ENCODE measurements at places on chromosomes 2 and 18.

DNA sequence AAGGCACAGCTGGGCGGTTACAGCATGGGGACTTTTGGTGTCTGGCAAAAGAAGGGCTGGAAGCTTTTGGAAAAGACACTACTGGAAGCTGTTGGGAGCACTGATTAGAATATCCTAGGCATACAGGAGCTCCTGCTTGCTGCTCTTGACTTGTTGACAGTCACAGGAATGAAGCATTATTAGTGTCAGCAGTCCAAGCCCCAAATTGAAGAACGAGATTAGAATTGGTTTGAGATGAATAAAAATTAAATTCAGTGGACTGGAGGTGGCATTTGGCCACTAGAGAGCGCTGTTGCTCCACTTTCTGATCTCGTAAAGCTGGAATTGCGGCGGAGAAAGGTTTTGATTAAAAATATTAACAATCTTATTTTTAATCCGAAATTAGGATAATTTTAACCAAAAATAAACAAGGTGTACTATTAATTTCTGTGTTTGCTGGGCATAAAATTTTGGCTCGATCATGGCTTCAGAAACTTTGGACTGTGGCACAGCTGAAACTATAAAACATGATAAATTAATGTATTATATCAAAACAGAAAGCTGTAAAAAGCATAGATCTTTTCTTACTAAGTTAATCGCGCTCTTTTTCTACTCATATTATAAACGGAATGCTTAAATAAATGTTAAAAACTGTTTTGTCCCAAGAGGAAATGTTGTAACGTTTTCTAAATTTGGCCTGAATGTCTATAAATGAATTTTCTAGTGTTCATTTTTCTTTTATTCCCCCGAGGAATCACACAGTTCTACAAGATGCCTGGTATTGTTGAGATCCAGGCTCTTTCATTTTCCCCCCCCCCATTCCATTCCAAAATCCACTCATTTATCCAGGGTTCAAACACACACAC lies 2.4 kb upstream of the HOXD8 start:
- DNase-seq, result peak; percentile 40

DNA sequence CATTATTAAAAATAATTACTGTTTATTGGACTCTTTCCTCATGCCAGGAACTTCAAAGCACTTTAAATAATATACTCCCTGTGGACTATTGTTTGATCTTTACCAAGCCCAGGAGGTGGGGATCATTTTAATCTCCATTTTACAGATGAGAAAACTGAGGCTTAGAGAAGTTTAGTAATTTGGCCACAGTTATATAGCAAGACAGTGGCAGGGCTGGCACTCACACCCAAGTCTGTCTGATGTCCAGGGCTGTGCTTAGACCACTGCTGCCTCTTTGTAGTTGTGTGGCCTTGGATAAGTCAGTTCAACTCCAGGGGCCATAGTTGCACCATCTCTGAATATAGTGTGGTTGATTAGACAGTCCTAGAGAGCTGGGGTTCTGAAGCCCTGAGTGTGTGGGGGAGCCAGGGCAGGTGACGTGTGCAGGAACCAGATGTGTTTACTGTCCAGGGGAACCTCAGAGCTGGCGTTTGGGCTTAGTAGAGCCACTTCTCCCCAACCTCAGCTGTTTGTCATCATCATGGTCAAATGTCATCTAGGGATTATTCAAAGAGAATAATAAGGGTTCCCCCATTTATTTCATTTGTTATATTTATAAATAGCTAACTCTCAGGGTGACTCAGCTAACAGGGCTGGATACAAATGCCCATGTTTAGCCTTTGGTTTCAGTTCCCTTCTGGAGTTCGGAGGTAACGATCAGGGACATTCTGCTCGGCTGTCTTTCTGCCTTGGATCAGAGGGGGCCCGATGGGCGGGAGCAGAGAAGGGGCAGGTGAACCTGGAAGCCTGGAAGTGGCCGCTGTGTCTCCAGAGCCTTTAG lies 68.0 kb downstream of the BOLA3 start:
- DNase-seq, result no peak

- peak; percentile 62 for DNase-seq
These were observed 12.8 kb downstream of the ATP6V1B1 start for GRCh38 chr2:70948337-70949003.

GRCh38 chr18:66550366-66550765 lies 53.5 kb downstream of the CDH19 start:
- no peak for DNase-seq

- no peak for DNase-seq
These were observed 46.3 kb downstream of the PTPN2 start for GRCh38 chr18:12837747-12838146.

GRCh38 chr2:96264656-96265348 lies 995 bp downstream of the TMEM127 start:
- peak; percentile 6 for DNase-seq

DNA sequence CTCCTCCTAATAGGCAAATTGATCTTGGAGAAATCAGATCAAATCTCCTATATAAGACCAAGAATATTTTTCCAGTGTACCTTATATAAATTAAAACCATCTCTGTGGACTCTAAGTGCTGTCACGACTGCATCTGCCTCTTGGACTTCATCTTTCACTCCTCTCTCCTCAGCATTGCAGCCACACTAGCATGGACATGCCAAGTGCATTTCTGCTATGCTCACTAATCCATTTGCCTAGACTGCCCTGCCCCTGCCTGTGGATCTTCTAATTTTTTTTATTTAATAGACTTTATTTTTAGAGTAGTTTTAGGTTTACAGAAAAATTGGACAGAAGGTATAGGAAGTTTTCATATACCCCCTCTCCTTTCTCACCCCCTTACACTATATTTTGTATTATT lies 146.7 kb upstream of the VWC2L start:
- no peak for DNase-seq

GRCh38 chr18:3478262-3478978 lies 28.4 kb downstream of the TGIF1 start:
- DNase-seq, result no peak

GRCh38 chr2:84886791-84887190 lies 5.9 kb upstream of the TRABD2A start:
- DNase-seq, result no peak

GRCh38 chr2:75162897-75163296 lies 36.4 kb downstream of the TACR1 start:
- DNase-seq, result no peak

DNA sequence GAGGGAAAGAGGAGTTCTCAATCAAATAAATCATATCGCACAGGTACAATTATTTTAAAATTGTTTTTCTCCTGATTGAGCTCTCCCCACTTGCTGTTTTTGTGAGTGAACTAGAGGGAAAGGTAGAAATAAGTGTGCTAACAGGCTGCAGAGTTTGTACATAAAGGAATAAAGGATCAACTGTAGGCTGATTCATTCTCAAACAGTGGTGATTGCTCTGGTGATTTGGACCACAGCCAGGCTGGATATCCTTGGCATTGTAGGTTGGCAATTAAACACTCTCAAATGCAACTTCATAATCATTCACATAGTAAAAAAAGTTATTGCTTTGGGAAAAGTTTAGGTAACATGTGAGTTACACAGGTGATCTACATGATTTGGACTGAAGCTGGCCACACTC lies 29.8 kb downstream of the LRP1B start:
- no peak for DNase-seq

GRCh38 chr2:7026742-7027141 lies 109.5 kb downstream of the RNF144A start:
- DNase-seq, result no peak

- DNase-seq, result no peak
These were observed 339.9 kb upstream of the LRRTM4 start for GRCh38 chr2:77862120-77862519.

- no peak for DNase-seq
These were observed 73.6 kb upstream of the SALL3 start for GRCh38 chr18:78906066-78906465.

- no peak for DNase-seq
These were observed 91.5 kb downstream of the FHOD3 start for GRCh38 chr18:36389027-36389426.

DNA sequence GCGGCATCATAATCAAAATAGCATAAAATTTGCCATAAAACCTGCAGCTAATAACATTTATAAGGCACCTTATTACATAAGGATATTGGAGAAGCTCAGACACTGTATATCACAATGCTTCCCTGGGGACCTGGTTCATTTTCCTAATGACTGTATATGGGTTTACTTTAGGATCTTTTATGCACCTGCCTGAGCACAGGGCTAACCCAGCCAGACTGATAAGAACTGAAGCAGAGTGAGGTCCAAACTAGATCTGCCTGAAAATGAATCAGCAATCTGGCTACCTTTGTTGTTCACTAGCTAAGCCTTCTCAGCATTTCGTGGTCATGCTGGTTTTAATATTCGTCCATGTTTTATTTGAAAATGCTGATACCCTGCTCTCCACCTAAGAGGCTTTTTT lies 1922.3 kb upstream of the CELF4 start:
- no peak for DNase-seq

GRCh38 chr2:176830362-176830761 lies 382.2 kb upstream of the HNRNPA3 start:
- DNase-seq, result no peak

DNA sequence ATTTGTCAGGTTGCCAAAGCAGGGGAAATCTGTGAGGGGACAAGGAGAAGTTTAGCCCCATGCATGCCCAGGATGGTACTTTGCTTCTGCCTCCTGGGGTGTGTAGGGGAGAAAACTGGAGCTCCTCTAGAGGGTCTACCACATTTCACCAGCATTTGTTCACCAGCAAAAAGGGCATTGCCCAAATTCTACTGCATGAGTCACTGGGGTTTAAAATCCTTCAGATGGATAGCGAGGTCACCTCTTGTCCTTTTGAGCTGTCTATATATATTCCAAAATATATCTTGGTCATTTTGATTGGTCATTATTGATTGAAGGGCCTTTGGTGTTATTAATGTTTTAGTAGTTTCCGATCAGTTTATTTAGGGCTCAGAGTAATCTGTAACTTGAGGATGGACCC lies 18.7 kb downstream of the FHOD3 start:
- DNase-seq, result no peak

DNA sequence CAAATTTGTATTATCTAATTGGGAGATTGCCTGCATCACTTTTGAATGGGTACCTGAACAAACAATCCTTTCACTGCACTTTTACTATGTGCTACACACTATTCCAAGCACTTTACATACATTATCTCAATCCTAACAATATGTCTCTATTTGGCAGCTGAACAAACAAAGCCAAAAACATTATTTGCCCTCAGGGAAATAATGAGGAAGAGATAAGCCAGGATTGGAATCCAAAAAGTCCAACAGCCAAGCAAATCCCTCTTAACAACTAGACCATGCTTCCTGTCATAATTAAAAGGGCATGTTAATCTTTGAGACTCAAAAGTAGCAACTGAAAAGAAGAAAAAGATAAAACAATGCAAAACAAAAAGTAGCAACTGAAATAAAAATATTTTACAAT lies 32.1 kb downstream of the RPRD1A start:
- DNase-seq, result no peak

DNA sequence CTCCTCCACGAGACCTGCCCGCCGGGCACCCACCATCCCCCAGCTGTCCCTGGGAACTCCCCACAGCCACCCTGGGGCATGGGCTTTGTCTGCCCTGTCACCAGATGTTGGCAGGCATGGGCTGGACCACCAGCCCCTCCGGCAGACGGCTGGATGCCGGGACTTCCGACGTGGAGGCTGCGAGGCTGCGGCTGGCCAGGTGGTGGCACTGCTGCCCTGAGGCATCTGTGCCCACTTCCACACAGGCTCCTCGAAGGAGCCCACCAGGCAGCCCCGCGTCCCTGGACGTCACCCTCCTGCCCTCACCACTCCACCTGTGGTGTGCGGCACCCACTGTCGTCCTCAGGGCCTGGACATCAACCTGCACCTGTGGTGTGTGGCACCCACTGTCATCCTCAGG lies 319.9 kb upstream of the SALL3 start:
- no peak for DNase-seq

DNA sequence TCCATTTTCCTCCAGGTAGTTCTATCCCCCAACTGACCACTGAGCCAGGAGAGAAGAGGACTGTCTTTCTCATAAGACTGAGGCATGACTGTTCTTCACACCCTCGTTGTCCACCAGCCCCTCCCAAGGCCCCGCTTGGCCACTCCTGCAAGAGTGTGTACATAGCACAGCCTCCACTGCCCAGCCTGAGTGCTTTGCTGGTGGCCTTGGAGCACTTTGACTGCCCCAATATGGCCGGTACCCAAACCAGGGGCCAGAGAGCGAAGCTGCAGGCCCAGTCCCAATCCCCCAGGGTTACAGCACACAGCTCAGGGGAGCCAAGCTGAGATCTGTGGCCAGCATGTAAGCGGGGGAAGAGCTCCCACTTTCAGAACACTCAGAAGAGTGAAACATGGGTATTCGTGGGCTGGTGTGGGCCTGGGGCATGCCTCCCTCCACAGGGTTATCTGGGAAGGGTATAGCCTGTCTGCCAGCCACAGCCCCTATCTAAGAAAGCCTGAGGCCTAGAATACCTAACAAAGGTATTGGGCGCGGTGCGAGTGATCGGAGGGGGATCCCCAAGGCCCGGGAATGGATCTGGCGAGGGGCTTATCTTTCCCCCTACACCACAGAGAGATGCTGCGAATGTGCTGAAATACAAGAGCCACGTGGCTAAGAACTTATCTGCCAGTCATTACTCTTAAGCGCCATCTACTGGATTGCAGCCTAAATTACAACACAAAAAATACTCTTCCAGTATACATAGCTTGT lies 163.8 kb downstream of the WDPCP start:
- DNase-seq, result no peak

- no peak for DNase-seq
These were observed 470.8 kb downstream of the DLGAP1 start for GRCh38 chr18:3984163-3984757.

DNA sequence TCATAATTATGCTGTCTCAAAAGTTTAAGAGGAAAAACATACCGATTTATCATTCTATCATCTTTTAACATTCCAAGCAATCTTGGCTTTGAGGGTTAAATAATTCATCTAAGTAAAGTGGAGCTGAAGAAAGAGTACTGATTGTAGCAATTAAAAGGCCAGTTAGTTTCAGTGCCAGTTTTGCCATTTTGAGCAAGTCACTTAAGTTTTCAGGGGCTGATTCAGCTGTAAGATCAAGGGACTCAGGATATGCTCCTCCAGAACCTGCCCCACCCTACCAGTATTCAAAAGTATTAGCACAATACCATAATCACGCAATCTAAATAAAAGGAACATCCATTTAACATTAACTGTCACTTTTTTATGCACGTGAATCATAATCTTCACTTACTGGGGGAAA lies 1.9 kb downstream of the SS18 start:
- no peak for DNase-seq

DNA sequence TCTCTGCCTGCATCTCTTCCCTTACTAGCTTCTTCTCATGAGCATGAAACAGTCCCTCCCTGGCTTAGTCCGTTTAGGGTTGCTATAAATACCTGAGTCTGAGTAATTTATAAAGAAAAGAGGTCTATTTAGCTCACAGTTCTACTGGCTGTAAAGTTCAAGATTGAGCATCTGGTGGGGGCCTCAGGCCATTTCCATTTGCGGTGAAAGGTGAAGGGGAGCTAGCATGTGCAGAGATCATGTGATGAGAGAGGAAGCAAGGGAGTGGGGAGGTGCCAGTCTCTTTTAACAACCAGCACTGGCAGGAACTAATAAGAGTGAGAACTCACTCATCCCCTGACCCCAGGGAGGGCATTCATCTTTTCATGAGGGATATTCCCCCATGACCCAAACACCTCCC lies 26.8 kb downstream of the RHBDD1 start:
- no peak for DNase-seq
